Stimulated activated CD8-positive, alpha-beta memory T cell treated with anti-CD3 and anti-CD28 coated beads, Interleukin-7, amount 100 ng/mL, for 4 hours (primary cell): ENCODE measurements at places on chromosomes 6 and 20.

- DNase-seq = no peak
These were observed 8.8 kb downstream of the CDKAL1 start for GRCh38 chr6:20542927-20543602.

DNA sequence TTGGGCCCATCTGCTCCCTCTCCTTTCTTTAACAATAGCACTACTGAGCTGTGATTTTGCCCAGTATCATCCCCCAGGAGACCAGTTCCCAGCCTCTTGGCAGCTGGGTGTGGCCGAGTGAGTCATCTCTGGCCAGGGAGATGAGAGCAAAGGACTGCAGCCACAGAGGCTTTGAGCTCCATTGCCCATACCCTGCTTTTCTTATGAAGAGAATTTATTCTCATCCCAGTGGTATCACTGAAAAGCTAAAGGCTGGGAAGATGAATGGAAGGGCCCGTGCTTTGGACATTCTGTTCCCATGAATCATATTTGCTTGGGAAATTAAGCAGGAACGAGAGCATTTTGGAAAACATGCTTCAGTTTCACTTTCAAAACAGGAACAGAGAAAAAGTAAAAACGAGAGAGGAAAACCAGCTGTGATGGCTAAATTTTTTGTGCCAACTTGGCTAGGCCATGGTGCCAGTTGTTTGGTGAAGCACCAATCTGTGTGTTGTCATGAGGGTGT, 14.9 kb downstream of the CST3 start:
- DNase-seq = no peak

GRCh38 chr6:130577178-130577919, 211.5 kb downstream of the TMEM200A start:
- DNase-seq = no peak

- no peak for DNase-seq
These were observed 5.7 kb upstream of the KCNK15 start for GRCh38 chr20:44739942-44740341.

DNA sequence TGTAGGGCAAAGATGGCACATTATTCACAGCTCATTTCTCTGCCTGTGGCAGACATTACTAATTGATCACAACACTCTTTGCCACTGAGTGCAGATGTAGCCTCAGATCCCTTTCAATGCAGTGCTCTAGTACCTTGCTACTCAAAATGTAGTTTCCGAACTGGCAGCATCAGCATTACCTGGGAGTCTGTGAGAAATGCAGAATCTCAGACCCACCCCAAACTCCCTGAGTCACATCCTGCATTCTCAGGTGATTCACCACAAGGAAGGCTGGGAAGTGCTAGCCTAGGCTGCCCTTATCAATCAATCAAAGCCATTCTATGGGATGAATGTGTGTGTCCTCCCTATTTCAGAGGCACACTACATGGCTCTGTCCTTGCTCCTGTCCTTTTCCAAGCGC, 58.5 kb downstream of the PCNA start:
- DNase-seq = no peak

DNA sequence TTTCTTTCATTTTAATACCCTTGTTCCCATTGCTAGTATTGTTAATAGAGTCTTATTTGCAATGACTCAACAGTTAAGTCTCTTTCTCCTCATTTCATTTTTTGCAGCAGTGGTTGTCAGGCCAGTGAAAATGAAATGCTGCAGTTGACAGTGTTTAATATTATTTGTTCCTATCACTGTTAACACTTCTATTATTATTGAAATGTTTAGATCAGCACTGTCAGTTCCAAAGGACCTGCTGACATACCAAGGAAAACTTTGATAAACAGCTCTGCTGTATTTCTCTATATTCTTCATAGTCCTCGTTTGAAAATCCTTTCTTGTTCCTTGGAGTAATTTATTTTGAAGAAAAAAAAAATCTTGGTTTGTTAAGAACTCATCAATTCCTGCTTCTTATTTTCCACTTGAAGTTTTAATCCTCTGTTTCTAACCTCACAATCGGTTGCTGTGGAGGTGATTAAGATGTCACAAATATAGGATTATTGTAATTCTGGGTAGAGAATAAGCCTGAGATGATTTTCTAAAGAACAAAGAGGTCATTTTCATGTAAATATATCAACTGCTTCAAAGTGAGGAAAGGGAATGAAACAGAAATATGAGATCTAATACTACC, 1065.9 kb upstream of the CITED2 start:
- no peak for DNase-seq

DNA sequence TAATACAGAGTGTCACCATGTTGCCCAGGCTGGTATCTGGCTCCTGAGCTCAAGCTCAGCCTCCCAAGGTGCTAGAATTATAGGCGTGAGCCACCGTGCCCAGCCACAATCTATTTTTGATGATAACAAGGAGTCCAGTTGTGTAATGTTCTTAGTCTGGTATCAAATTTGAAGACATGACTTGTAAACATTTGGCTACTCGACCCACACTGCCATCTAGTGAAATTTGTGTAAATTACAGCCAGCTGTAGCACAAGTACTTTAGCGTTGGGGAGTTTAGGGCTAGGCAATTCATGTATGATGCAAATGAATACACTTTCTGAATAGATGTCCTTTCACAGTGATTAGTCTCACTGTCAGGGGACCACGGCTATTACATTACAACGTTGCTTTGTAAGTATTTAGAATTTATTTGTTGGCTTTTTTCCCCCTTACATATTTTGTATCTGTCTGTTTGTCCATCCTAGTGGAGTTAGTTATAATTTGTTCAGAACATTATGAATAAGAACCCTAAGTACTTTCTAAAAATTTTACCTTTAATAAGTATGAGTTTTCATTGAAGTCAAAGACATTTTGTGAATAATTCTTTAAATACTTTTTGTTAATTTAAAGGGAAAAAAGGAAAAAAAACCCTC, 139.7 kb downstream of the PRDM13 start:
- peak; percentile 31 for DNase-seq

- DNase-seq = no peak
These were observed 281.9 kb upstream of the RNF24 start for GRCh38 chr20:4297127-4297826.

GRCh38 chr20:5810800-5811422, 60.7 kb downstream of the SHLD1 start:
- DNase-seq = no peak

GRCh38 chr6:8628063-8628462, 192.7 kb upstream of the SLC35B3 start:
- DNase-seq = no peak

- no peak for DNase-seq
These were observed 83.6 kb downstream of the SMOC2 start for GRCh38 chr6:168524571-168525001.

DNA sequence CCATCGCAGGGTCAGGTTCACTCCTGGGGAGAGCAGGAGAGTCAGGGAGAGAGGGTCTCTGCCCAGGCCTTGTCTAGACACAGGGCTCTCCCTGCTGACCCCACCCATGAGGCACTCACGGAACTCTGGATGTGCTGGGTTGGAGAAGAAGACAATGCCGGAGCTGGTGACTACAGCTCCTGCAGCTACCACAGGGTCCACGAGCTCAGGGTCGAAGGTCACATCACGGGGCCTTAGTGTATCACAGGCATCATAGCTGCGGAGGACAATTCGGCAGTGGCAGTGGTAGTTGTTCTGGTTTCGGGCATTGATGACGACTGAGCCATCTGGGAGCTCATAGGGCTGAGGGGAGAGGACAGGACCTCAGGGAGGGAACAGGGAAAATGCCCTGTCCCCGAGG, 2.7 kb downstream of the NEU1 start:
- no peak for DNase-seq

- no peak for DNase-seq
These were observed 235.9 kb upstream of the SUPT3H start for GRCh38 chr6:45613656-45614055.

DNA sequence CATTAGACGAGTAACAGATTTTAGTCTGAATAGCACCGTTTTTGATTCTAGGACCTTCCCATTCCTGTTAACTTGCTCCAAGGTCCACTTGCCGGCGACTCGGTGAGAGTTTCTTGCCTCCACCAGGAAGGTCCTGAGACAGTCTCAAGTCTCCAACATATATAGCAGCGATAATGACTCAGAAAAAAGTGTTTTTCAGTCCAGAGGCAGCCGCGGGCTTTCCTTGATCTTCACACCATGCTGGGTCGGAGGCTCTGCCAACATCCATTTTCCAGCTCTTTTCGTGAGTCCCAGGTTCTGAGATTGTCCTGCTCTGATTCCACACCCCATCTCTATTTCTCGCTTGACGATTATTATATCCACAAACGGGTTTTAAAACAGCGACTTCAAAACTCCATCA, 170.5 kb downstream of the GPX5 start:
- no peak for DNase-seq

- DNase-seq = no peak
These were observed 13.0 kb downstream of the MOXD1 start for GRCh38 chr6:132388291-132388690.

GRCh38 chr6:124463271-124463670, 499.0 kb upstream of the RNF217 start:
- DNase-seq = no peak

- DNase-seq = no peak
These were observed 68.2 kb downstream of the GCNT2 start for GRCh38 chr6:10589429-10589727.

DNA sequence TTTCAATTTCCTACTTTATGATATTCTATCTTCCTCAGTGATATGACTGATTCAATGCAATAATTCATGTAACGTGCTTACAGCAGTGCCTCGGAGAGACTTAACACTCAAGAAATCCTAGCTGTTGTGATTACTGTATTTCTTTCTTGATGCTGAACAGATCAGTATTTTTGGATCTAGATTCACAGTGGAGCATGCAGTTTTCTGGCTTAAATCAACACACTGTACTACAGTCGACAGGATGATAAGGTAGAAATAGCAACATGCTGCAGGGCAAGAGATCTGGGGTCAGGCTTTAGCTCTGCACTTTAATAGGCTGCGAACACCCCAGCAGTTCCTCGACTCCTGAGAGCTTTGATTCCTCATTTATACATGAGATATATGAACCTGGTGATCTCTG, 161.0 kb downstream of the AIG1 start:
- no peak for DNase-seq

DNA sequence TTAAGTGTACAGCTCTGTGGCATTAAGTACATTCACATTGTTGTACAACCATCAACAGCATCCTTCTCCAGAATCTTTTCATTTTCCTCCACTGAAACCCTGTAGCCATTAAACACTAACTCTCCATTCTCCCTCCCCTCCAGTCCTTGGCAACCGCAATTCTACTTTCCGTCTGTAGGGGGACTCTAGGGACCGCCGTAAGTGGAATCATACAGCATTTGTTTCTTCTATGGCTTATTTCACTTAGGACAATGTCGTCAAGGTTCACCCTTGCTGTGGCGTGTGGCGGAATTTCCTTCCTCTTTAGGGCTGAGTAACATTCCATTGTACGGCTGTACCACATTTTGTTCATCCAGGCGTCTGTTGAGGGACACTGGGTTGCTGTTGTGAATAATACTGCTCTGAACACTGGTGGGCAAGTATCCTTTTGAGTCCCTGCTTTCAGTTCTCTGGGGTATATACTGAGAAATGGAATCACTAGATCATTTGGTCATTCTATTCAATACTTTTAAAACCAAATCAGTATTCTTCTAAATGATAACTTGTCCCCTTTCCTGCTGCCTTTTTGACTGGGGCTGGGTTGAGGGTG, 50.7 kb downstream of the PPP1R3G start:
- peak; percentile 9 for DNase-seq

DNA sequence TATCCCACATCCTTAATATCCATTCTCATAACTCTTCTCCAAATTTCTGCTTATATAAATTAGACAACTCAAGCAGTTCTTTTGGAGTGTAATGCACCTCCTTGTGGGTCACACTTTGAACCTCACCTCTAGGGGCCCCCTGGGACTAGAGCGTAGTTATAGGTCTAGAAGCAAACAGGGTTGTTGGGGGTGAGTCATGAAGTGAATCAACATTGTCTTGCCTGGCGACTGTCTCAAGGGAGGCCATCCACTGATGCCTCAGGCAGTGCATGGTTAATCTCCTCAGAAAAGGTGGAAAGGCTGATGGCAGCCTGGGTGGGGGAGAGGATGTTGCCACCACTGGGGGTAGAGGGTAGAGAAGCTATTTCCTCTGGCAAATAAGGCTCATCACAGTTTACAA, 129.1 kb downstream of the TNFRSF21 start:
- no peak for DNase-seq

DNA sequence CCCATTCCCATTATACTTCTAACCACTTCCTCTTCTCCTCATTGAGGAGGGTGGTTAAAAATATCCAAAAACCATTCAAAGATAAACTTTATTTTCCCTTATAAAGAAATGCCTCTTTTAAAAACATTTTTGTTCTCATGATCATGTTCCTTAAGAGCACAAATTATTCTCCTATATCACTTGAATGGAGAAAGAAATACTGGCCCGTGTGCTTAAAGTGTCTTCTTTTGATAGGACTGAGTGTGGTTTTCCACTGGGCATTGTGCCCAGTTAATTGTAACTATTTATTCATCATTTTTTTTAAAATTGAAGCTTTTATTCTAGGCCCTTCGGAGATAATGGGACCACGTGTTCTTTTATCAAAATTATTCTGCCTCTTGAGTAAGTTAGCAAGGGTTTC, 871.5 kb downstream of the QKI start:
- no peak for DNase-seq

GRCh38 chr20:63176427-63177133, 39.4 kb downstream of the YTHDF1 start:
- DNase-seq = no peak

DNA sequence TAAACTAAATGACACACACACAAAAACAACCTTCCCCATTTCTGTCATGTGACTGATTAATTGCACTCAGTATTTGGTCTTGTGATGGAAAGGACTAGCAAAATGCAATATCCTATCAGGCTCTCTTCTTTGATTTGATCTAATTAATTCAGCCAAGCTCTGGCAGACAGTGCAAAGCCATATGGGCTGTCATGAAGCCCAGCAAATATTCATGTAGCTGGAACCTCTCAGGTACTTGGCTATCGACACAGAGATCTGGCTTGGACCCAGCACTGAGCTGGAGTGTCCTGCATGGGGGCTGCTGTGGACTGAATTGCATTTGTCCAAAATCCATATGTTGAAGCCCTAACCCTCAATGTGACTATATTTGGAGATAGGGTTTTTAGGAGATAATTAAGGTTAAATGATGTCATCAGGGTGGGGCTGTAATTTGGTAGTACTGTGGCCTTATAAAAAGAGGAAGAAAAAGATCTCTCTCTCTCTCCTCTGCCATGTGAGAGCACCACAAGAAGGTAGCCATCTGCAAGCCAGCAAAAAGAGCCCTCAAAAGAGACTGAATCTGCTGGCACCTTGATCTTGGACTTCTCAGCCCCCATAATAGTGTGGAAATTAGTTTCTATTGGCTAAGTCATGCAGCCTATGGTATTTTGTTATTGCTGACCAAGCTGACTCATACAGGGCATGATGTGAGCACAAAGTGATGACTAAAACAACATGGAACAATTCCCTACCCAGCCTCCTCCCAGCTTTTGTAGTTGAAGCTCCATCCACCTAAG, 77.1 kb downstream of the STMND1 start:
- DNase-seq = no peak

DNA sequence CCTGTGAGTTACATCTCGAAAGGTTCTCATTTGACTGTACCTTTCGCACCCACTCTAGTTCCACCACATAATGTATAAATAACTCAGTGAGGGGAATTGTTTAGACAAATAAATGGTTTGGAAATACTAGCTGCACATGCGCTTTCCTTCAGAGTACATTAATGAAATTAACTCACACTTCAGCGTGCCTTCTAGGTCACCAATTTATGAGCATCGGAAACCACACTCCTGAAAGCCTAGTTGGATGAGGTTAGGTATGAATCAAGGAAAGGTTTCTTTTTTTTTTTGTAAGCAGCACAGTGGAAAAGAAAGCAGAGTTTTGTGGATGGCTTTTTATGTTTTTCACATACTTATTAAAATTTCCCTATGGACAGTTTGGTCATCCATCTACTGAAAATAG, 247.8 kb upstream of the TCF21 start:
- no peak for DNase-seq

- no peak for DNase-seq
These were observed 251.6 kb upstream of the TAB2 start for GRCh38 chr6:149065658-149066556.
